ENCODE measurements at places on chromosomes 2 and 18. TPM values are rescaled to one million over a fixed set of nuclear protein-coding genes. Genes with fewer than 3 reads are reported as not detected.

Gene RAB6C
- polyA plus RNA-seq, result 0.72 TPM

Gene PJVK
- 8.0 TPM for polyA plus RNA-seq

Gene HIBCH
- 78.9 TPM for polyA plus RNA-seq

Gene BBS5
- polyA plus RNA-seq, result 13.5 TPM

Gene TMEM37
- polyA plus RNA-seq, result 67.0 TPM

Gene FSIP2
- polyA plus RNA-seq, result 1.9 TPM

Gene FAM237A
- not detected for polyA plus RNA-seq

Gene OXER1
- polyA plus RNA-seq, result 7.4 TPM

Gene KCNK3
- 1.9 TPM for polyA plus RNA-seq

Gene LIMS3
- polyA plus RNA-seq, result 3.7 TPM

Gene CD207
- 0.08 TPM for polyA plus RNA-seq

Gene SLC11A1
- 0.73 TPM for polyA plus RNA-seq

Gene RABL2A
- polyA plus RNA-seq, result 46.1 TPM

Gene ATG9A
- 43.7 TPM for polyA plus RNA-seq

Gene PXDN
- polyA plus RNA-seq, result 175 TPM

Gene CYP27C1
- polyA plus RNA-seq, result 7.1 TPM

Gene ATOH8
- polyA plus RNA-seq, result 17.1 TPM

Gene INPP5D
- 6.0 TPM for polyA plus RNA-seq

Gene C18orf63
- polyA plus RNA-seq, result 0.40 TPM

Gene SOWAHC
- polyA plus RNA-seq, result 20.3 TPM

Gene BMP10
- not detected for polyA plus RNA-seq

All from right renal pelvis (tissue), 4 donors.